ENCODE measurements at places on chromosomes 7 and 10.

- DNase-seq, result no peak
Measured at GRCh38 chr7:101558742-101559325, 70.3 kb downstream of the MYL10 start.

DNA sequence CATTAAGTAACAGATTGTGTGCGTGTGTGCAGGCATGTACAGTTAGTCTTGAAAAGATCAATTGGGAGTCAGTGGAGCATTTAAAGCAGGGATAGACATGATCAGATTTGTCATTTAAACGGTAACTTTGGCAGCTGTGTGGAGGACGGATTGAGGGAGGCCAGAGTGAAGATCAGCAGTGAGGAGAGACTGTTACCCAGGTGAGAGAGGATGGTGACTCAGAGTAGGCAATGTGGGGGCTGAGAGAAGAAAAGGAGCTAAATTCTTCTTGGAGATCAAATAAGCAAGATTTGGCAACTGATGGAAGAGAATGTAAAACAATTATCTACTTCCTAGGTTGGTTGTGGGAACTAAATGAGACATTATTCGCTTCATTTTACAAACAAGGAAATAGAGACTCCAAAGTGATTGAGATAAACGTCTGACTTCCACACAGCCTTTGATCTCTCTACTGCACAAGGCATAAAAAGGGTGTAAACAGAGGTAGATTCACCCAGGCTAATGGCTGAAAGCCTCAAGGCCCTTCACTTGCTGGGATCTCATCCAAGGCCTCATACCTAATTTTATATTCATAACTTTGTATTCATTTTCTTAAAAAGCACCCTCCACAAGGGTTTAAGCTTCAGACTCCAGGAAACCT is 665.1 kb upstream of the GALNT17 start:
- no peak for DNase-seq

GRCh38 chr10:124696446-124697392 is 47.5 kb downstream of the FAM53B start:
- DNase-seq, result no peak

DNA sequence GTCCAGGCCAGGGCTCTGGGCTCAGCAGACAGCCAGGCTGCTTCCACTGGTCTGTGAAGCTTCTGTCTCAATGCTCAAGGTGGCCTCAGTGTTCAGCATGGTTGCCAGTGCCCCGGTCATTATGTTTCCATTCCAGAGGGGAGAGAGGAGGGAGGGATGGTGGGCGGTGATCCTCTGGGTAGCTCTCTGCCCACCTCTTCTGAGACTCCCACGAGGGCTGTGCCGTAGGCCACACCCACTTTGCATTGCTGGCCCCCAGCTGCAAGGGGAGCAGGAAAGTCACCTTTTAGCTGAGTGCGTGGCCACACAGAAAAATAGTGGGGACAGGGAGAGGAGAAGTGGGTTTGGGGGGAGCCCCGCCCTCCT is 42.5 kb downstream of the FOXK1 start:
- no peak for DNase-seq

GRCh38 chr10:85916286-85916685 is 450.3 kb downstream of the GRID1 start:
- no peak for DNase-seq

- DNase-seq, result no peak
Measured at GRCh38 chr10:114310346-114310745, 71.3 kb downstream of the VWA2 start.

DNA sequence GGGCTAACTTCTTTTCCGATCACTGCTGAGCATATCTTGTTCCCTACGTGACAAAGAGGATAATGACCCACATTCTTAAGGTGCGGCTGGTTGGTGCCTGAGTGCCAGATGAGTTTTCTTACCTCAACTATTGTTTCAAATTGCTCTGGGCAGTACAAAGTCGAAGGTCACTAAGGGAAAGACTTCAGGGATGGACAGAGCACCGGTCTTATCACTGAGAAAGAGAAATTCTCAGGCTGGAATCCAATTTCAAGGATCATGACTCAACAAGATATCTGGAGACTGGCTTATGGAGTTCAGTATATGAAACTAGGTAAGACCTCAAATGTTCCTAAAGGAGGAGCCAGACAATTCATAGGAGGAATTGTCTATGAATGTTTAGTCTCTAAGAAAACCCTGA is 780.3 kb downstream of the SUGCT start:
- DNase-seq, result no peak

GRCh38 chr7:101589052-101589451 is 40.0 kb downstream of the MYL10 start:
- no peak for DNase-seq

DNA sequence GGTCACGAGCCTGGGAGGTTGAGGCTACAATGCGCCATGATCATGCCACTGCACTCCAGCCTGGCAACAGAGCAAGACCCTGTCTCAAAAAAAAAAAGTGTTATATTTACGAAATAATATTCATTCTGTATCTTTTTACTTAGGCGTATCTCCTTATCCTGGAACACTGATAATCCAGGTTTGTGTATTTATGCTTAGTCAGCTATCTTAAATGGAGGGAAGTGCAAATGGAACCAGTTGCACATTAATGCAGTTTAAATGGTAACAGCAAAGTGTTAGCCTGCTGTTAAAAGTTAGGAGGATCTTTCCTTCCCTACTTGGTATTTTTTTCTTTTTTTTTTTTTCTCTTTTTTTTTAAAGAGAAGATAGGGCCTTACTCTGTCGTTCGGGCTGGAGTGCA is 36.0 kb upstream of the RBM20 start:
- DNase-seq, result no peak

GRCh38 chr7:1141651-1142050 is 18.3 kb downstream of the ZFAND2A start:
- no peak for DNase-seq

GRCh38 chr10:124198871-124199270 is 105.5 kb upstream of the CHST15 start:
- DNase-seq, result no peak

DNA sequence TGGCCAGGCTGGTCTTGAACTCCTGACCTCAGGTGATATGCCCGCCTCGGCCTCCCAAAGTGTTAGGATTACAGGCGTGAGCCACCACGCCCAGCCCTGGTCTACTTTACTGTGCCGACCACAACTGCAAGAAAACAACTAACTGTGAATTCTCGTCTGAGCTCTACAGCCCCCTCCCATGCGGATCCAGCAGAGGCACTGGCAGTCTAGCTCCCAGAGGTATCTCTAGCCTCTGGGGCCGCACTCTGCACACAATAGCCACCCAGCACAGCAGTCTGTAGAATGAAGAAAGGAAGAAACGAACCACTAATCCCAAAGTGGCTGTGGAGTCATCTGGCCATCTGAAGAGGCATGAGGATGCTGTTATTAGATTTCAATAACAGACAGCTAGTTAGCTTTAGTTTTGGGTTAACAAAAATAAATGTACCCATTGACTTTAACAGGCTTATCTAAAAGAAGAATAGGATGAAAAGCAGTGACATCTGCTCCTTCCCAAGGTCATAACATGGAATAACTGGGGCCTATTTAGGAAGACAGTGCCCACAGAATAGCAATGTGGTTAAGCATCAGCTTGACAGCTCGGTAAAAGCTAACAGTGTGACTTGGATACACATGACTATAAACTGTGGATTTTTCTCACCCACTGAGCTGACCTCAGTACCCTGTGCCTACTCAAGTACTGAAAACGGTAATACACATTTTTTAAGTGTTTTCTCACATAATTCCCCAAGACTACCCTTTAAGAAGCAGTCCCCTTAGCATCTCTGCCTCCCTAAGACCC is 131.9 kb downstream of the TNS3 start:
- no peak for DNase-seq

DNA sequence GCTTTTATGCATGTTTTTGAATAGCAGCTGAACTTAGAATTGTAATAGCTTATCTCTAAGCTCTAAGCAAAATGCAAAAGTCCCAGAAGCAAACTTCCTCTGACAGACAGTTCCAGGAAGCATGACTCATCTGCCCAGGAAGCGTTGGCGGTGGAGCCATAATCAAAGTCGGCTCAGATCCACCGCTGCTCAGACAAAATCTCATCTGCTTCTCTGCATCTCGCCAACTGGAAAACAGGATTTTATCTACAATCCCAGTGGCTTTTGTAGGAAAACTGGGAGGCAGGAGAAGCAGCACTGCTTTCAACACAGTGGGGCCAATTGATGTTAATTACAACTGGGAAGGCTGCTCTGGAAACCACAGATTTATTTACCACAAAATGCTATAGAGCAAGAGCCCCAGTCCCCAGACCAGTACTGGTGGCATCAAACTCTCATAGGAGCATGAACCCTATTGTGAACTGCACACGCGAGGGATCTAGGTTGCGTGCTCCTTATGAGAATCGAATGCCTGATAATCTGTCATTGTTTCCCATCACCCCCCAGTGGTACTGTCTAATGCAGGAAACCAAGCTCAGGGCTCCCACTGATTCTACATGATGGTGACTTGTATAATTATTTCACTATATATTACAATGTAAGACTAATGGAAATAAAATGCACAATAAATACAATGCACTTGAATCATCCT is 99.9 kb downstream of the CUBN start:
- DNase-seq, result peak; percentile 78

GRCh38 chr7:36312064-36312914 is 77.4 kb upstream of the ANLN start:
- peak; percentile 21 for DNase-seq

- no peak for DNase-seq
Measured at GRCh38 chr7:102073931-102074880, 212.5 kb upstream of the SH2B2 start.

DNA sequence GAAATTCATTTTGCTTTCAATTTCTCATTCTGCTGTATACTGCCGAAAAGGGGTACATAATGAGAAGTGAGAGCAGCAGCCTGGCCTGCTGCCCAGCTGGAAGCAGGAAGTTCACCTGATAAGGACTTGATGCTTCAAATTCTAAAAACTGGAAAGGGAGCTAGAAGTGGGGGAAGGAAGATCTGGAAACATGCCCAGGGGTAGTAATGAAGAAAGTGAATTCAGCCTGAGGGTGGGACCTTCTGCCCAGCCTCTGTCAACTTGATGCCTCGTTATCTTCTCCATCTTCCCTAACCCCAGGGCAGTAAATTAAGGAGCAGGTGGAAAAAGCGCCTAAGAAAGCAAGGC is 69.4 kb downstream of the ARMH3 start:
- no peak for DNase-seq

DNA sequence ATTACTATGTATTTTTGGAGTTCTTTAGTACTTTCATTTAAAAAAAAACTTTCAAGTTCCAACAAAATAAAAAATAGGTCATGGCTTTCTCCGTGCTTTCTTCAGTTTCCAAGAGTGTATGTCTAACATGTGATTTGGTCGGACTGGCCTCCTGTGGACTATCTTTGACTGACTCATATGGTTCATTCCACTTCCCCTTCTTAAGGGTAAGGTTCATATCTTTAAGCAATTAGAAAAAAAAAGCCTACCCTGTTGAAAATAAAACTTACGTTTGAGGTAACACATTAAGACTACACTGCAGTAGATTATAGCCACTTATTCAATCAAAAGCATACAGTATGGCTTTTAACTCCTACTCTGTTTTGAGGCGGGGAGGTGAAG is 112.8 kb upstream of the AHR start:
- DNase-seq, result peak; percentile 20

- DNase-seq, result no peak
Measured at GRCh38 chr10:64041989-64042490, 520.8 kb downstream of the REEP3 start.

GRCh38 chr10:44946205-44946604 is 13.4 kb upstream of the RASSF4 start:
- DNase-seq, result no peak

GRCh38 chr7:121103579-121103978 is 115.1 kb downstream of the CPED1 start:
- no peak for DNase-seq

DNA sequence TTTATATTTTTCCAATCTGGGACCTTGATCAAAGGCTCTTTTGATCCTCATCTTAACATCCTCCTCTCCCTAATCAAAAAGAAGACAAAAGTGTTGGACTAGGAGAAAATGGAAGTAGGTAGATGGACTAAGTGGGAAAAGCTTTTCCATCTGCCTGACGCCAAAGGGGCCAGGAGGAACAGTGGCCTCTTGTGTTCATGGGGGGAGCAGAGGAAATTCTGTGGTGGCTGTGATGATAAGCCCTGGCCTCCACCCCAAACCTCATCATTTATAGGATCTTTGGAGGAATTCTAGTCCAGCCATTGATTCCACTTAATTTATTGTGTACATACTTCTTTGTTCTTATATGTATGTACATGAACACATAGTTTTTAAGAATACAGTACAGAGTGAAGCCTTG is 21.7 kb downstream of the ZNF365 start:
- DNase-seq, result no peak

DNA sequence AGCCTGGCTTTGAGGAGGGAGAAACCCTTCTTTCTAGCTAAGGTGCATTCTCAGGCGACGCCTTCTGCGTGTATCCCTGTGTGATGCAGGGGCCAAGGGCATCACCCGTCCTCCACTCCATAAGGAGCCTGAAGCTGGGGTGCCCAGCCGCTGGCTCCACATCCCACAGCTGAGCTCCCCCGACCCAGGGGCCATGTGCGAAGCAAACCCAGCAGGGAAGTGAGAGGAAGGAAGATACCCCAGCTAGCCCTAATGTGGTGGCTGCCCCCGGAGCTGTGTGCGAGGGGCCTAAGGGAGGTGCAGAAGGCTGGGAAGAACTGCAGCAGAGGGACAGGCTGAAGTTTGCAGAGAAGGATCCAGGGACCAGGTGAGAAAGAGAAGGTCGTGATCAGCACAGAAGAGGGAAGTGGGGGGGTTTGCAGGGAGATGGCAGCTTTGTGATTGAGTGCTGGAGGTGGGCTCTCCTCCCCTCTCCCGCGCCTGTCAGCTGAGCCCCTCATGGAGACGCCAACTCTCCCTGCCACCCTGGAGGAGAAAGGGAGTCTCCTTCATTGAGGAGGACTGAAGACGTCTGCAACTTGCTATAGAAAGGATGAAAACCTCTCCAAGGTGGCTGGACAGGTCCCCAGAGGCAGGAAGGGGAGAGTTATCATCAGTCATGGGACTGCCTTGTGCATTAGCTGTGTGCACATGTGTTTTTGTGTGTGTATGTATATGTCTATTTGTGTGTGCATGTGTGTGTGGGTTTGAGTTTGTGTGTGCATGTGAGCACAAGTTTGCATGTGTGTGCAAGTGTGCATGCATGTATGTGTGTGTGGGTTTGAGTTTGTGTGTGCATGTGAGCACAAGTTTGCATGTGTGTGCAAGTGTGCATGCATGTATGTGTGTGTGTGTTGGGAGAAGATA is 3.5 kb upstream of the CALML5 start:
- DNase-seq, result no peak
